Activated effector memory CD4-positive, alpha-beta T cell treated with anti-CD3 and anti-CD28 coated beads, Interleukin-2, amount 50 U/mL, for 16 hours (primary cell): ENCODE measurements at places on chromosomes 16 and 17.

GRCh38 chr17:38442548-38442947, 14.3 kb downstream of the ARHGAP23 start:
- no peak for DNase-seq

DNA sequence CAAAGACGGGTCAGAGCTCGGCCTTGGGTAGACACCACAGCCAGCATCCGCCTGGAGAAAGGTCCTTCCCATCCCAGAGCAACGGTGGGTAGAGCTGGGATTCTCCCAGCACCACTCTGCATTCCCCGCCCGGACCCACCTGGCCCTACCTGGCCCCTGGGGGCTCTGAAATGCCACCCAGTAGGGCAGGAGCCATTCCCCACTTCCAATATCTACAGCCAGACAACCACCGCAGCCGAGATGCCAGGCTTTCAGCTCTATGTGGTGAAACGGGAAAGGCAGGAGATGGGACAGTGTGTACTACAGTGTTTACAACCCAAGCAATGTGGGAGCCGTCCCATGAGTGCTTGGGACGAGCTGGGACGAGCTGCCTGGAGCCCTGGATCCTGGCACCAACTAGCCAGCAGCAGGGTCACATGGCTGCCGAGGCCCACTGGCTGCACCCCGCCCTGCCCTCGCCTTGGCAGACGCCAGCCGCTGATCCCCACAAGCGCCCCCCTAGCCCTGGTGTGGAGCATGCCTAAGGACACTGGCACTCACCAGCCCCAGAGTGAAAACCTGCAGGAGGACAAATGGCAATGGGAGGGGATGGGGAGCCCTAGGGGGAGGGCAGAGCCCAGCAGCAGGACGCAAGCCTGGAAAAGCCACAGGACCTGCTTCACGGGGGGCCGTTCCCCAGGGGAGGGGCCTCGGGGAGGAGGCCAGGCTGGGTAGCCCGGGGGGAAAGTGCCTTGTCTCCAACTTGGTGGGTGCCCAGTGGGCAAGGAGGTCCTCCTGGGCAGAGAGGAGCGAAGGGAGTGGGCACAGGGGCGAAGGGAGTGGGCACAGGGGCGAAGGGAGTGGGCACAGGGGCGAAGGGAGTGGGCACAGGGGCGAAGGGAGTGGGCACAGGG, 13.5 kb downstream of the TMC6 start:
- DNase-seq, result no peak

- DNase-seq, result no peak
Measured at GRCh38 chr16:80457871-80458270, 82.9 kb upstream of the DYNLRB2 start.

- DNase-seq, result peak; percentile 14
Measured at GRCh38 chr17:38327936-38328335, 15.8 kb downstream of the GPR179 start.

DNA sequence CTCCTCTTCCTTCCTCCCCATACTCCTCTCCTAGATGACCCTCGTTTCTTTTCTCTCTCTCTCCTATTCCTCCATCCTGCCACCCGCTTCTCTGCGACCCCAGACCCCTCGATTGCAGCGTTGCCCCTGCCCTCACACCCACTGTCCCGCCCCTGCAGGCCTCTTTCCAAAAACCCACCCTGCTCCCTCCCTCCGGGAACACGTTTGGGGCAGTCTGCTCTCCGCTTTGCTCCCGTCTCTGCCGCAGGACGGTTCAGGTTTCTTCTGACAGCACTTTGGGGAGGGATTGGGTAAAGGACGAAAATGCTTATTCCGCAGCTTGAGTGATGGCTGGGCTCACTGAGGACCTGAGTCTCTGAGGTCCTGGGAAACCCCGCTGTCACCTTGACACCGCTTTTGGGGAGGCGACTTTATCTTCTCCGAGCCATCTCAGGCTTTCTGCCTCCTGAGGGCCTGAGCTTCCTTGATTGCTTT, 690 bp downstream of the NDE1 start:
- peak; percentile 84 for DNase-seq
